Activated T-helper 2 cell treated with anti-CD3 and anti-CD28 coated beads, Interferon-gamma antibody, Interleukin-2, Interleukin-4, amounts not matched to agents 10 μg/mL and 5 μg/mL and 100 μg/mL, durations not matched to agents 14 hours and 24 hours and 36 hours (primary cell): ENCODE measurements at places on chromosomes 13 and 19. TPM values are rescaled to one million over a fixed set of nuclear protein-coding genes. Genes with fewer than 3 reads are reported as not detected.

DNA sequence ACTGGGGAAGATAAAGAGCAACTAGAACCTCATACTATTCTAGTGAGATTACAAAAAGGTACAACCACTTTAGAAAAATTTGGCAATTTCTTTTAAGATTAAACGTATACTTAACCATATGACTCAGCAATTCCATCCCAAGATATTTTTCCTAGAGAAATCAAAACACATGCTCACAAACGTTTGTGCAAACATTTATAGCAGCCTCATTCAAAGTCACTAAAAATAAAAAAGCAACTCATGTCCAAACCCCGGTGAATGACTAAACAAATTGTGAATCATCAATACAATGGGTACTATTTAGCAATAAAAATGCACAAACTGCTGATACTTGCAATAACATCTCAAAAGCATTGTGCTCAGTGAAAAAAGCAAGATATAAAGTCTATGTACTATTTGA is 121.5 kb downstream of the FRY start:
- peaks cover 10% of the 10 kb centered on the region for H3K36me3 ChIP-seq
- H3K27me3 ChIP-seq, result no peaks in the 10 kb centered on the region
- H3K4me3 ChIP-seq, result no peak overlapping the region
- H3K27ac ChIP-seq, result no peak overlapping the region

DNA sequence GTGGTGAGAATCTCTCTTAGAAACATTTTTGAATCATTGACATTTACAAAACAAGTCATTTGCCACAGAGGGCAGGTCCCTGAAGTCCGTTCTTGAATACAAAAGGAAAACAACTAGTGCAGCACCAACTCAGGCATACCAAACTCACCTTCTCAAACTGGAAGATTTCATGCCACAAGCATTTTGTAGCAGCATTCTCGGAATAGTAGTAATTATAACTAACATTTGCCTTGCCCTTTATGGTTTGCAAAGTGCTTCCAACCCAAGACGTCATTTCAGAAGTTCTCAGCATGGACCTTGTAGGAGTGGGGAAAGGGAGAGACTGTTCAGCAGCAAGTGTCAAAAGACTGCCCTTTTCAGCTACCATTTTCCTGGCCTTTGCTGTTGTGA is 344.6 kb downstream of the RFC3 start:
- H3K4me1 ChIP-seq, result peaks cover 6% of the 10 kb centered on the region
- H3K36me3 ChIP-seq, result no peaks in the 10 kb centered on the region
- H3K4me3 ChIP-seq, result no peak overlapping the region
- no peak for DNase-seq
- peaks cover 38% of the 10 kb centered on the region for H3K27me3 ChIP-seq

- no peaks in the 10 kb centered on the region for H3K36me3 ChIP-seq
- H3K27me3 ChIP-seq, result peaks cover 2% of the 10 kb centered on the region
- no peak overlapping the region for H3K4me3 ChIP-seq
- H3K4me1 ChIP-seq, result peaks cover 7% of the 10 kb centered on the region
- peak overlapping the region; percentile 17 for H3K27ac ChIP-seq
- DNase-seq, result no peak
These were observed 32.7 kb downstream of the TIMM13 start for GRCh38 chr19:2394442-2395292.

Gene FAM83E
- 4.3 and 6.4 TPM in 2 replicates for total RNA-seq

GRCh38 chr19:4695224-4695731 is 25.1 kb upstream of the MYDGF start:
- H3K27ac ChIP-seq, result no peak overlapping the region
- no peak for DNase-seq
- H3K36me3 ChIP-seq, result peaks cover 62% of the 10 kb centered on the region
- H3K4me3 ChIP-seq, result no peak overlapping the region
- no peaks in the 10 kb centered on the region for H3K27me3 ChIP-seq
- no peaks in the 10 kb centered on the region for H3K4me1 ChIP-seq

GRCh38 chr13:21882766-21883165 is 211.9 kb downstream of the FGF9 start:
- no peaks in the 10 kb centered on the region for H3K4me1 ChIP-seq
- H3K4me3 ChIP-seq, result no peak overlapping the region
- H3K27ac ChIP-seq, result no peak overlapping the region
- no peaks in the 10 kb centered on the region for H3K27me3 ChIP-seq

DNA sequence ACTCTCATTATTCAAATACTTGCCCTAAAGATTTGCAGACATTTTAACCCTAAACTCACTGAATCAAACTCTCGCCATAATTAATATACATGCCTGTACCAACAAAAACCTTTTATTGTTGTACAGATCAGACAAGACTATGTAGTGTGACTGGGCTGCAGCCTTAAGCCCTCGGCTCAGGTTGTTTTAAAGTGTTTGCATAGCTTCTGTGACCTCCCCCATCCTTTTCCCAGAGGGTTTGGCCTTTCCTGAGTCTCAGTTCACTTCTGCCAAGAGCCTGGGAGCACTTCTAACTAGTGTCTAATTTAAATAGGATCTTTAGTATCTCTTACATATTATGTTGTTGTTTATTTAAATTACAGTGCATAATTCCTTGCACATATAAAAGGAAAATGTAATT is 158.2 kb downstream of the HS6ST3 start:
- DNase-seq, result no peak
- no peaks in the 10 kb centered on the region for H3K36me3 ChIP-seq
- H3K4me3 ChIP-seq, result no peak overlapping the region
- no peaks in the 10 kb centered on the region for H3K27me3 ChIP-seq
- H3K4me1 ChIP-seq, result no peaks in the 10 kb centered on the region

GRCh38 chr19:11729586-11729985 is 9.2 kb downstream of the ZNF823 start:
- H3K27ac ChIP-seq, result no peak overlapping the region
- no peak for DNase-seq
- no peak overlapping the region for H3K4me3 ChIP-seq
- H3K4me1 ChIP-seq, result no peaks in the 10 kb centered on the region
- H3K27me3 ChIP-seq, result no peaks in the 10 kb centered on the region

Gene AP1M2
- not detected in 2 replicates for total RNA-seq

Gene CPB2
- not detected in 2 replicates for total RNA-seq

Gene RLN3
- not detected in 2 replicates for total RNA-seq

Gene CLC
- 0.30 TPM in 1 of 2 replicates, not detected in the other for total RNA-seq

DNA sequence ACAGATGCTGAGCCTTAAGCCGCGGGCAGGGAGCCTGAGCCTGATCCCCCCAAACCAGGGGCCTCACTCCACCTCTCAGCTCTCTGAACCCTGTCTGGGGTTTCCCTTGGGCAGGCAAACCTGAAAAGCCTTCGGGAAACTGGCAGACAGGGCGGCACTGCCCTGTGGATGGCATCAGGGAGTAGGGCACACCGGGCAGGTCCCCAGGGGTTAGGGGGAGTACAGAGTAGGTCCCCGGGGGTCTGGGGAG is 9.7 kb downstream of the MKNK2 start:
- H3K4me3 ChIP-seq, result peak overlapping the region; percentile 75
- H3K27ac ChIP-seq, result peak overlapping the region; percentile 90
- DNase-seq, result no peak
- peaks cover 34% of the 10 kb centered on the region for H3K36me3 ChIP-seq
- no peaks in the 10 kb centered on the region for H3K27me3 ChIP-seq

Gene WDR62
- total RNA-seq, result 22.3 and 22.5 TPM in 2 replicates

DNA sequence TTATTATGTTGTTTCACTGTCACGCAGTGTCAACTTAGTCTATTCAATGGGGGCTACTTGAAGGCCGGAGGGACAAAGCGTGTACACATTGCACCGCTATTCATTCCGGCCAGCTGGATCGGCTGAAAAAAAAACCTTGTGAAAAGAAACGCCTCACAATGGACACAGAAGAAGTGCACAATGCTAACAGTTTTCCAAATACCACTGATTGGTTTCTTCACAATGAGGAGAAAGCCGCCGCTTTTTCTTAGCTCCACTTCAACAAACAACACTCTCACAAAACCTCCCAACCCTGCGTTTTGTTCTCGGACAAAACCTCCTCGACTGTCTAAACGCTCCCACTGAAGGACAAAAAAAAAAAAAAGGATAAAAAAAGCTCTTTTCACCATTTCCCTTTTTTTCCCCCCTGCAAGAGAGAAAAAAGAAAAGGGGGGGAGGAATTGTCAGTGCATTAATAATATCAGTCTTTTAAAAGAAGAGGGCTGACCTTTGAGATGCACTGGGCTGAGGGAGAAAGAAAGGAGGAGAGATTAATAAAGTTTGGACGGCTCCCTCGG is 5.4 kb downstream of the SOX21 start:
- peaks cover 3% of the 10 kb centered on the region for H3K36me3 ChIP-seq
- no peak for DNase-seq
- H3K4me3 ChIP-seq, result no peak overlapping the region
- H3K27me3 ChIP-seq, result peaks cover 85% of the 10 kb centered on the region

DNA sequence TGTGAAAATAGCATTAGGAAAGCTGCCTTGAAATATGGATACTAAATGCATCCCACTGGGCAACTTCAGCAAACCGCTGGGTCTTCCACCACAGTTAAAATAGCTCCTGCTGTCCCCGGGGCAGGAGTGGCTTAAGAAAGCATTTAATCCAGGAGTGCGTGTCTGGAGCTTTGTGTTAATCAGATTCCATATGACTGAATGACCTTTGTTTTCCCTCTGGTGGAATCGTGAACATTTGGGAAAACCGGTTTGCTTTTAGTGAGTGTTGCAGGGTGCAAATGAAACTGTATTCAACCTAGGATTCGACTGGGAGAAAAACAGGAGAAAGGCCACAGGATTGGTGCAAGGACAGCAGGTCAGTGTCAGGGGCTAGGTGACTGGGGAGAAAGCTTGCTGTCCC is 237.6 kb upstream of the MAB21L1 start:
- no peak overlapping the region for H3K4me3 ChIP-seq
- no peaks in the 10 kb centered on the region for H3K36me3 ChIP-seq
- H3K27me3 ChIP-seq, result no peaks in the 10 kb centered on the region
- H3K4me1 ChIP-seq, result no peaks in the 10 kb centered on the region
- no peak overlapping the region for H3K27ac ChIP-seq

Gene C19orf18
- 0.21 TPM in 1 of 2 replicates, not detected in the other for total RNA-seq

- DNase-seq, result no peak
- H3K36me3 ChIP-seq, result no peaks in the 10 kb centered on the region
- no peak overlapping the region for H3K4me3 ChIP-seq
- peaks cover 2% of the 10 kb centered on the region for H3K4me1 ChIP-seq
These were observed 59.1 kb downstream of the CEBPG start for GRCh38 chr19:33432446-33433170.
